ENCODE measurements at places on chromosomes 2 and 18. TPM values are rescaled to one million over a fixed set of nuclear protein-coding genes. Genes with fewer than 3 reads are reported as not detected.

DNA sequence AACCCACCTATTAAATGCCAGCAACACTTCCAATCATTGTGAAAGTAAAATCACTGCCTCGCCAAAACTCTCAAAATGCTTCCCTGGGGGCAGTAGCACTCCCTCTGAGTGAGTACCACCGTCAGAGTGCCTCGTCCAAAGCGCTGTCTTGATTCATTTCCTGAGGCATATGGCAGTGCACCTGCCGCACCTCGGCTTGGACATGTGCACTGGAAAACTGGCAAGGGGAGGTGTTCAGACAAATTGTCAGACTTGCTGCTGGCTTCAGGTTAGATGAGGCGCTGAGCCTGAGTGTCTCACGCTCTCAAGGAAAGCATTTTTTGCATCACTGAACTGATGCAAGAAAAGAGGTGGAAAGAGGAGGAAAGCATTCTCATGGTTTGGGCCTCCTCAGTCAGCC lies 132.8 kb downstream of the ATL2 start:
- no peak for DNase-seq
- no peaks in the 10 kb centered on the region for H3K36me3 ChIP-seq
- H3K4me1 ChIP-seq: no peaks in the 10 kb centered on the region
- no peak overlapping the region for H3K27ac ChIP-seq
- H3K27me3 ChIP-seq: no peaks in the 10 kb centered on the region

- no peaks in the 10 kb centered on the region for H3K36me3 ChIP-seq
- no peak overlapping the region for H3K27ac ChIP-seq
- no peak overlapping the region for H3K4me3 ChIP-seq
Observed at GRCh38 chr2:40666398-40666797, 214.5 kb upstream of the SLC8A1 start.

- H3K27ac ChIP-seq: no peak overlapping the region
- H3K4me3 ChIP-seq: no peak overlapping the region
- H3K27me3 ChIP-seq: no peaks in the 10 kb centered on the region
- no peaks in the 10 kb centered on the region for H3K36me3 ChIP-seq
Observed at GRCh38 chr2:238771218-238771617, 76.7 kb upstream of the TWIST2 start.

- no peak overlapping the region for H3K4me3 ChIP-seq
- no peak for DNase-seq
- H3K4me1 ChIP-seq: no peaks in the 10 kb centered on the region
Observed at GRCh38 chr18:52287151-52287550, 52.8 kb upstream of the DCC start.

DNA sequence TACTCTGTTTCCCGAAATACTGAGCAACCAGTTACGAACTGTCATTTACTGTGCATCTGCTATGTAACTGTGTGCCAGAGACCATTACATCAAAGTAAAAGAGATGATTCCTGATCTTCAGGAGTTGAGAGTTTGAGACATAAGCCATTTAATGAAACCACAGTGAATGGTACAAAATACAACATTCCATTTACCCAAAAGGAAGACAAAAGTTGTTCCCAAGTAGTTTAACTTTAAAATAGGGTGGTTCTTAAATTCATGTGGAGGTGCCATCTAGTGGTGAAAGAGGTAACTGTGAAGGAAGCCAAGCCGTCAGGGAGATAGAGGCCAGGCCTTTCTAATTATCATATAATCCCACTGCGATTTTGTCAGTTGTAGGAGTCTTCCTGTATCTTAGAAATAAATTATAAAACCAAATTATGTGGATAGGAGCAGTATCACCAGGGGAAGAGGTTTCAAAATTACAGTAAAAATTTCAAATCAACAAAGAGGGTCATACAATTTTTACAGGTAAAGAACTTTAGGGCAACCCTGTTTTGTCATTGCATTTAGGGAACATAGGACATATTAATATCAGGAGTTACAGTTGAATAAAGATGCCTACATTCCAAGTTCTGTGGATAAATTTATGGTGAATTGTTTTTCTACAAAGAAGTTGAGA lies 67.7 kb downstream of the EPAS1 start:
- peak; percentile 57 for DNase-seq
- H3K4me1 ChIP-seq: no peaks in the 10 kb centered on the region
- H3K27ac ChIP-seq: no peak overlapping the region
- no peaks in the 10 kb centered on the region for H3K36me3 ChIP-seq

GRCh38 chr2:219246559-219246958 lies 1.3 kb downstream of the STK16 start:
- H3K36me3 ChIP-seq: no peaks in the 10 kb centered on the region
- H3K27ac ChIP-seq: no peak overlapping the region
- DNase-seq: no peak
- no peaks in the 10 kb centered on the region for H3K27me3 ChIP-seq

MEP1B gene
- 1.8 TPM for total RNA-seq

CSRNP3 gene
- 2.0 TPM for total RNA-seq

- H3K27ac ChIP-seq: no peak overlapping the region
- no peak for DNase-seq
- H3K27me3 ChIP-seq: no peaks in the 10 kb centered on the region
- no peak overlapping the region for H3K4me3 ChIP-seq
- H3K4me1 ChIP-seq: no peaks in the 10 kb centered on the region
Observed at GRCh38 chr2:142041996-142042395, 88.8 kb downstream of the LRP1B start.

DNA sequence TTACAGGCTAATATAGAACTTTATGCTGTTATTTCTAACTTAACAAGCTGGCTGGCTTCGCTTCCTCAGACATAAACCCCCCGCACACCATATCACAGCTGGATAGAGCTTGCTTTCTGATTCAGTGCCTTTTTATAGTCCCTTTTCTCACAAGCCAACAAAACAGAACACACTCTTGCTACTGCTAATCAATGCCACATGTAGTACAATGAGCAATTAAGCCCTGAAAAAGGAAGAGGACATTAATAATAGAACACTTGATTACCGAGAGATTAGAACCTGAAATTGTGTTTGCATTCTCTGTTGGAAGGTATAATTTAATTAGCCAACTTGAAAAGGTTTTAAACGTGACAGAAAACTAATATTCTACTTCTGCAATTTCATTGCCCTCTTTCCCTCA lies 267.7 kb upstream of the CYRIA start:
- no peak overlapping the region for H3K4me3 ChIP-seq
- no peak overlapping the region for H3K27ac ChIP-seq
- DNase-seq: no peak
- no peaks in the 10 kb centered on the region for H3K36me3 ChIP-seq

DNA sequence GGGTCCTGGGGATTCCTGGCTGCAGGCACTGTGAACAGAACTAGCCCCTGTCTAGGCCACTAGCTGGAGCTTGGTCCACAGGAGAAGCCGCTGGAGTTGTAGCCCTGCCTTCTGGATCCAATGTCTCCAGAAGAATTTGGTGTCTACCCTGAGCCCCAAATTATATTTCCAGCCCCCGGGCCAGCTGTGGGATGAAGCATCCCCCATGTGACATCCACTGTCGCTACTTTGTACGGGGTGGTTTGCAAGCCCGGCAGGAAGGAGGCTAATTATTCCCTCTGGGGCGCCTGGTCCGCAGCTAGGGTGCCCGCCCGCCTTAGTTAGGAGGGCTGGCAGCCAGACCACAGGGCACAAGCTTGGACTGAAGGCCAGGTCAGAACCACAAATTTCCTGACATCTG lies 106.5 kb downstream of the SMAD7 start:
- H3K27ac ChIP-seq: no peak overlapping the region
- no peak for DNase-seq
- peaks cover 4% of the 10 kb centered on the region for H3K4me1 ChIP-seq

SCN9A gene
- total RNA-seq: 12.0 TPM
